ENCODE measurements at places on chromosomes 6 and 20.

DNA sequence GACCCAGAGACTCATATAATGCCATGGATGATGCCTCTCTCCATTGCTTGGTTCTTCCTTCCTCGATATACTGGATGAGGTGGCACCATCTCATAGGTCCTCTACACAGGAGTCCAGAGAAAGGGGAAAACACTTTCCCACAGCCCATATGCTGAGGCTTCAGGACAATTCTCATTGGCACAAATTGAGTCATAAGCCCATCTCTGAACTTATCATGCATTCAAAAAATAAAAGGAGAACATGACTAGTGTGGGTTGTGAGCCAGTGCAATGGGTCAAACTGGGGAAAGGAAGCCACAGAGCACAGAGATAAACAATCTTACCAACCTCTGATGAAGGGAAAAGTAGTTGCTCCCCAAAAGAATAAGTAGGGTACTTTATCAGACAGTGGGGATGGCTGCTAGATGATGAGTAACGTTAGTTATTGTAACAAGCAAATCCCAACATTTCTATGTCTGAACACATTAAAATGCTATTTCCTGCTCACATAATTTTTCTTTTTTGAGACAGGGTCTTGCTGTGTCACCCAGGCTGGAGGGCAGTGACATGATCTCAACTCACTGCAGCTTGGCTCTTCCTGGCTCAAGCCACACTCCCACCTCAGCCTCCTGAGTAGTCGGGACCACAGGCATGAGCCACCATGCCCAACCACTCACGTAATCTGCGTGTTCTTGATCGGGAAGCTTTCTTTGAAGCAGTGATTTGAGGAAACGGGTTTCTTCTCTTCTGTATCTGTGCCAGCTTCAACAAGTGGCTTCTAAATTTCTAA lies 27.0 kb downstream of the SOD2 start:
- no peak for DNase-seq

- peak; percentile 10 for DNase-seq
Measured at GRCh38 chr20:51470907-51471411, 71.6 kb downstream of the NFATC2 start.

- DNase-seq: no peak
Measured at GRCh38 chr6:123632641-123633040, 4.1 kb downstream of the TRDN start.

DNA sequence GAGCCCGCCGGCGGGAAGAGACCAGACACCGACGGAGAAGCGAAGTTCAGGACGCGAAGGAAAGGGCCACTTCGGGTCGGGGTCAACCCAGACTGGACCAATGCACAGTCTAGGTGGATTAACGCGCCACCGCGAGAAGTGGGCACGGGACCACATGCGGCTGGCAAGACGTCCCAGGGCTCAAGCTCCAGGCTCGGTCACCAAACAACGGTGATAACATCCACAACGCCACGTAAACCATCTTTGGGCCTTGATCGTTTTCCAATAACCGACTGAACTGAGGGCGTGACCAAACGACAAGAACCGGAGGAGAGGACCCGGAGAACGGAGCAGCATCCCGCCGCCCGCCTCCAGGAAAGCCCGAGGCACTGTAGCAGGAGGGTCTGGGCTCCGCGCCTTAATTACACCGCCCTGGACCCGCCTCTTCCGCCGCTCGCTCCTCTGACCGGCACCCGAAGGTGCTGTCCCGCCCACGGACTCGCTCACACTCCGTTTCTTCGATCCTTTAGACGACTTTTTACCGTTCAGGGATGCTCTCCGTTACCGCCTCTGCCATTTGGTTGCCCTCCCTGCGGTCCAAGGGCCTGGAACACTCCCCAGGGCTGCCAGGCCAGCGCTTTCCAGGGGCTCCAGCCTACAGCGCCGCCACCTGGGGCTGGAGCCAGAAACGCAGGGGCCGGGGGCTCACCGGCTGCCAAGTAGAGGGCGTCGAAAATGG lies 44.1 kb downstream of the DPPA5 start:
- peak; percentile 45 for DNase-seq

DNA sequence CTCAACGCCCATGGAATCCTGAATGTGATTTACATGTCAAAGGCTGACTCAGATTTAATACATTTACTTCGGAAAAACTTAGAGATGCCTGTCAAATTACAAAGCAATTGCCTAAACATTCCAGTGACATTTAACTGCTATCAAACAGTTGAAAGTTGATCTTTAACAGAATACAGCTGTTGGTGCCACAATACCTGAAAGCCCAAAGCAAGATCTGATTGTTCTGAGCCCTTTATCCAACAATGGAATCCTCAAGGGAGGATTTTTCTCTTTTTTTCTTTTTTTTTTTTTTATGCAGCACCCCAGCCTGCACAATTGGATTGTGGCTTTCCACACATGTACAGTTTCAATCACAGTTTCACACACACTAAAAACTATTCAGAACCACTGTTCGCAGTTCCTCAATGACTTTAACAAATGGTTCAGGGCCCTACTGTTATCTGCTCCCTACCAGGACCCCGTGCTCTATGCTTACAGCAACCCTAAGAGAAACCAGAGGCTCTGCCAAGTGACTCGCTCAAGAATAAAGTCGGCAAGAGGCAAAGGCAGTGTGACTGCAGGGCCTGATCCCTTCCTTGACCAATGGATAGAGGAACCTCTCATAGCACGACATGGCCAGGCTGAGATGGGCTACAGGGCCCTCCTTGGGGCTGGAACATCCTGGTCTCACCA lies 33.3 kb downstream of the EPB41L2 start:
- DNase-seq: no peak

DNA sequence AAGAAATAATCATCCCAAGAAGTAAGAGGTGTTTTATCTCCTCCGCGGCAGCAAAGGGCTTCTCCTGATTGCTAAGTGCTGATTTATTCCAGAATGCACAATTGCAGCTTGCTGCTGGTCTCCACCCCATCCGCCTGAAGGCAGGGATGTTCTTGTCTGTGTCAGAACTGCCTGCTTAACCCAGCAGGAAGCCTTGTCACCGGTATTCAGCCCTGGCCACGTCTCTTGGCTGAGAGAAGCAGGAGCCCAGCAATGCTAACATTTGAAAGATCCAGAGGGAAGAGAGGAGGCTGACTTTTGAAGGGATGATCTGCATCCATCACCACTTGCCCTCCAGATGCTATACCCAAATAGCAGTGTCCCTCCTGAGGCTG lies 4.2 kb downstream of the SCML4 start:
- peak; percentile 45 for DNase-seq

- no peak for DNase-seq
Measured at GRCh38 chr6:25590986-25591385, 61.0 kb upstream of the SCGN start.

- DNase-seq: no peak
Measured at GRCh38 chr6:131433927-131434326, 139.1 kb upstream of the ARG1 start.

DNA sequence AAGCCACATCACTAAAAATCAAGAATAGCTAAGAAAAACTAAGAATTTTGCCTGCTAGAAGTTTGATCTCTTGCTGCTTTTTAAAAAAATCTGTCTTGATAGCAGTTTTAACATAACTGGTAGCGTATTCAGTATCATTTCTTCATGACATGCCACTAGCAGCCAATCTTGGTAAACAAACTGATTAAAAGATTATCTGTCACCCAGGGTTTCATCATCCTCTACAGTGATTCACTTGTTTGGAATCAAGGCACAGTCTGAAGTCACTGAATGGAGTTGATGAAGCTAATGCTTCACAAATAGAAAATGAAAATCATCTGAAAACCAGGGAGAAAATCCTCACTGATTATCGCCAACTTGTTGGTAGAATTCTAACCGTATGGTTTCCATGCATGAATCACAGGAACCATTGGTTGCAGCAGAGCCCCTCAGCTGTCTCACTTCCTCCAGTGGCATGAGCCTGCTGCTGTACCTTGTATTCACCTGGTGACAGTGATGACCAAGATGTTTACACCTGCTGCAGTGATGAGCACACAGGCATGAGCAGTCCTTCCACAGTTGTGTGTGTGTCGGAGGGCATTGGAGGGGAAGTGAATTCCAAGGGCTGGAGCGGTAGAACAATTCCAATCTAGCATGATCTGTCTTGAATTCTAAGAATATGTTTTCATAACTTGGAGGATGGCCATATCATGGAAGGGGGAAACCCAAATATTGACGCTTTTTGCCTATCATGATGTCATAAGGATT lies 275.0 kb downstream of the KHDC1L start:
- DNase-seq: no peak

DNA sequence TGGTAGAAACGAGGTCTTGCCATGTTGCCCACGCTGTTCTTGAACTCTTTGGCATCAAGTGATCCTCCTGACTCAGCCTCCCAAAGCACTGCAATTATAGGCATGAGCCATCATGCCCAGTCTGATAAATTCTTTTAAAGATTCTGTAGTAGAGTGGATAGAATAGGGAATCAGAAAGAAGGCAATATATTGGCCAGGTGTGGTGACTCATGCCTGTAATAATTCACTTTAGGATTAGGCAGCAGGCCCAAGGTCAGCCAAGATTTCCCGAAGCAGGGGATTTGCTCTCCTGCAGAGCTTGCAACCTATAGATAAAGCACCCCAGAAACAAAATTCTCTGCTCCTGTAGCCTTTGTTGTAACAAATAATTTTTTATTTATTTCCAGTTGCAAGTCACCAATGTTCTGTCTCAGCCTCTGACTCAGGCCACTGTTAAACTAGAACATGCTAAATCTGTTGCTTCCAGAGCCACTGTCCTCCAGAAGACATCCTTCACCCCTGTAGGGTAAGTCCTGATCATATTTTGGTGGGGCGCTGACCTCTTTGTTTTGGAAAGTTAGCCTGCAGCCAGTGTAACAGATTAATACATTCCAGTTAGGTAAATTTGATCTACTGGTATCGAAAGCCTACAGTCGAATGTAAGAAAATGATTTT lies 30.4 kb upstream of the MROH8 start:
- no peak for DNase-seq

- no peak for DNase-seq
Measured at GRCh38 chr6:123016431-123017103, 20.5 kb downstream of the CLVS2 start.

DNA sequence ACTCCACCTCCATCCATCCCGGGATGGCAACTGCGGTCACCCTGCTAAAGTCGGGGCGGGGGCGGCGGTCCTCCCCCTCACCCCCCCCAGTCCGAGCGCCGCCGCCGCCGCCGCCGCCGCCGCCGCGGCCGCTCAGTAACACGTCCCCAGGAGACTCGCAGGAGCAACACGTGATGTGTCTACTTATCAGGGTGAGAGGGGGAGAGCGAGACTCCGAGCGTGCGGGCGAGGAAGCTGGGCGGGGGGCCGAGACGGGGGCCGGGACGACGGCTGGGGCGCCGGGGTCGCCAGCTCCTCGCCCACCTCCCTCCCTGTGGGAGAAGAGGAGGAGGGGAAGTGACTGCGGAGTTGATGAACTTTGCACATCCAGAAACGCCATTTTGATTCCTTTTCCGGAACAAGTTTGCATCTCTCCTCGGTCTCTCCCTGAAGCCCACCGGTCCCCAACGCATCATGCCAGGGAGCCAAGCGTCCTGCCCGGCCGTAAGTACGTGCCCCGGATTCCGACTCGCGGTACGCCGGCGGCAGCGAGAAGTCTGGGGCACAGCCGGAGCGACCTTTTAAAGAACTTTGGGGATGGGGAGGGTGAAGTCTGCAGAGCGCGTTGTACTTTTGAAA lies at the start of gene RREB1:
Gene RREB1 (plus strand): TSS at position 384 of the 618 bp plus-strand sequence. CDS start 73,951 bp downstream, outside the sequence.
- peak; percentile 54 for DNase-seq

GRCh38 chr20:53100476-53100911 lies 128.3 kb downstream of the TSHZ2 start:
- DNase-seq: no peak

GRCh38 chr6:82989736-82990290 lies 75.8 kb downstream of the UBE3D start:
- no peak for DNase-seq

- DNase-seq: no peak
Measured at GRCh38 chr6:8082954-8083858, 19.0 kb upstream of the BLOC1S5 start.

DNA sequence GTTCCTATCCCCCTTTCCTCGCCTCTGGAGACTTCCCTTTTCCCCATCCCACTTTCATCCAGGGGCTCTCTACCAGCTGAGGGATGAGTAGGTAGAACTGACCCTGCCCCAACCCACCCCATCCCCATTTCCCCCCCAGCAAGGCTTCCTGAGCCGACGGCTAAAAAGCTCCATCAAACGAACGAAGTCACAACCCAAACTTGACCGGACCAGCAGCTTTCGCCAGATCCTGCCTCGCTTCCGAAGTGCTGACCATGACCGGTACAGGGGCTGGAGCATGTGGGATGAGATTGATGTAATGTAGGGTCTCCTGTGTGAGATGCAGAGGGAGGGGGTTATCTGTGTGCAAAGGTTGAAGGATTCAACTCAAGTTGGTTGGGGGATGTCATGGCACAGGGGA lies 12.7 kb downstream of the SYNGAP1 start:
- DNase-seq: no peak

DNA sequence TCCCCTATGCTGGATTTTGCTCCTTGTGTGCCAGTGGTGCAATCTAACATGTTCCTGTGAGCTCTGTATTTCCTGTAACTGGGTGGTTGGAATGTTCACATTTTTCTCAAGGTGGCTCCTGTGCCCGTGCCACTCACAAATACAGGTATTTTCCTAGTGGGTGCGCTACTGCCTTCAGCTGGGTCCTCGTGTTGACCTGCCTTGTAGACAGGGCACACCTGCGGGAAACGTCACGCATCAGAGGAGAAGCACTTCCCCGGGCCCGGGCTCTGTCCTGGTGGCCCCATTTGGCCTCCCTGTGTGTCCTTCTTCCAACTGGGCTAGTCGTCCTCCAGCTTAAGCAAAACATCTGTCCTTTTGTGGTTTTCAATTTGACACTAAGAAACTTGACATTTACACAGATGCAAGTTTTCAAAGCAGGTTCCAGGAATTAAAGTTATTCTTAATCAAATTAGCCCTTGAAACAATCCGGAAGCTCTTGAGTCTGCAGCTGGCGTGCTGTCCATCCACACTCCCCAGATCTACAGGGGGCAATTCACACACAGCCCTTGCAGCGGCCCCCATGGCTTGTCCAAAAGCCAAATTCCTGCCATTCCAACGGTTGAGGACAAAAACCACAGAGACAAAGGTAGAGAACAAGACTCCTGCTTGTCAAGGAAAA lies 275.1 kb downstream of the CDC5L start:
- no peak for DNase-seq
